ENCODE measurements at places on chromosomes 3 and 15. TPM values are rescaled to one million over a fixed set of nuclear protein-coding genes. Genes with fewer than 3 reads are reported as not detected.

GRCh38 chr3:52225452-52226228 lies at the start of gene TLR9:
TSS of gene TLR9 (minus strand) at chr3:52225645. CDS start at chr3:52225529, 116 bp downstream.
- DNase-seq: peak; percentile 73

- no peak for DNase-seq
These were observed at the start of gene BCHE for GRCh38 chr3:165837058-165837525. TSS of gene BCHE (minus strand) at chr3:165837423. CDS start at chr3:165831033, 6,390 bp downstream.

- no peak for DNase-seq
These were observed 41.8 kb downstream of the CRYGS start for GRCh38 chr3:186502138-186502948.

GRCh38 chr15:72785432-72785831 lies 1.9 kb upstream of the ADPGK start:
- DNase-seq: no peak

DNA sequence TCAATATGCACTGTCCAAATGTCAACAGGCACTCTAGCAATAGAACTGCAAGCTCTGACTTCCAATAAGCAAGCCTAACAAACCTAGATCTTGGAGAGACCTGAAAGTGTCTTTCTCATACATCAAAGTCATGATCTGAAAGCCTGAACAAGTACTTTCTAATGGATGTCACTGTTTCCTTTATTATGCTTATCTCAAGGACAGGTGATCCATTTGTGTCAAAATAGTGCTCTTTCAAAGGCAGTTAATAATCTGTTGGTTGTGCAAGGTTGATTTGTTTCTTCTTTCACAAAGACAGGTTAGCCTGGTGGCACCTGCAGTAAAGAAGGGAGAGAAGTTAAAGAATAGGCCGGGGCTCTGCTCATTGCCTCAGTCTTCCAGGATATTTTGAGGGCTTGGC lies 146.8 kb downstream of the EPHB1 start:
- DNase-seq: no peak

DNA sequence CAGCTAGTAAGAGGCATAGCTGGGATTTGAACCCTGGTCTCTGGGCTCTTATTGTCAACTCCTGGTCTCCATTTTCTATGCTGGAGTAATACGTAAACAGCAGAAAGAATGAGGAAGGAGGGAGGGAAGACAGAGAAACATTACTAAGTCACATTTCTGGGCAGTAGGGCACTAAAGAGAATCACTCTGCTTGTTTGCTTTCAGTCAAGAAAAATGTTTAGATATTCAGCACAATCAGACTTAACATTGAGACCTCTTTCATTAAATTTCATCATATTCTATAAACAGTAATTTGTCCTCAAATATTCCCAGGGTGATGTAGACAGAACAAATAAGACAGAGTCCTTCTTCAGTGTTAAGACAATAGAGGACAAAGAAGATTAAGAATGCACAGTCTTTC lies 67.7 kb upstream of the BNC1 start:
- DNase-seq: no peak

GRCh38 chr3:6022621-6023020 lies 835.1 kb downstream of the EDEM1 start:
- no peak for DNase-seq

DNA sequence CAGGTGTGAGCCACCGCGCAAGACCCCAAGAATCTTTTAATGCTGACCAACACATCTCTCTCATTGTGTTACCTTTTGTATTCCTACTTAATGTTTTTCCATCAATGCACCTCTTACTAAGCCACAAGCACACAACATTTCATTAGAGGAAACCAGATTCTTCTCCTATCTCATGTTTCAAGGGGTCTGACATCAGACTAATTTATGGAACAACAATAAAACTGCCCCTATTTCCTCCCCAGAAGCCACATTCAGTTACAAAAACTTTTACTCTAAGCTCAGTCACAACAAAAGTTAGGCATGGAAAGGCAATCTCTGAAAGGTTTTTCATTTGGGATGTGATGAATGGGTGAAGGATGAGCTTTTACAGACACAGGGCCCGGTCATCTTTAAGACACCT lies 251.8 kb downstream of the MAGI1 start:
- no peak for DNase-seq

- DNase-seq: no peak
These were observed 110.1 kb upstream of the TGFBR2 start for GRCh38 chr3:30496066-30496966.

DNA sequence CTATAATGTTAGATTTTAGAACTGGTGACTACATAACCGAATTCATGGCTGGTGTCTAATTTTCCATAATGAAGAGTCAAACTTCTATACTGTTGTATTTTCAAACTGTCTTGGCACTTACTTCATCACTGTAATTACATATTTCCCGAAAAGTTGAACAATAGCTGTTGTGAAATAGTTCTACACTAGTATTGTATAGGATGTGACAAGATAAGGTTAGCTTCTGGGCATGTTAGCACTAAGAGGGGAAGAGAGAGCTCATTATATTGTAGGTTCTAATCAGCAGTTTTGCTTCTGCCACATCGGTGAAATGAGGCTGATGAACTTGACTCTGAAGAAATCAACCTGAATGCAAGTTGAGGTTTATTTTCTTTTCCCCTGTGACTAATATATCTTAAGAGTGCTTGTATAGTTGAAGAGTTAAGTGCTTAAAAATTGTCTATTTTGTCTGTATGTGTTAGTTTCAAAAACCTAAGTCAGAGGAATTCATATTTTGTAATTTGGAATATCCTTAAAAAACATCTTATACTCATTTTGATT lies 8.9 kb downstream of the GYG1 start:
- no peak for DNase-seq

GRCh38 chr3:60931452-60931851 lies 319.8 kb downstream of the FHIT start:
- DNase-seq: no peak

- no peak for DNase-seq
These were observed 703.2 kb upstream of the CCDC54 start for GRCh38 chr3:106673926-106674569.

DNA sequence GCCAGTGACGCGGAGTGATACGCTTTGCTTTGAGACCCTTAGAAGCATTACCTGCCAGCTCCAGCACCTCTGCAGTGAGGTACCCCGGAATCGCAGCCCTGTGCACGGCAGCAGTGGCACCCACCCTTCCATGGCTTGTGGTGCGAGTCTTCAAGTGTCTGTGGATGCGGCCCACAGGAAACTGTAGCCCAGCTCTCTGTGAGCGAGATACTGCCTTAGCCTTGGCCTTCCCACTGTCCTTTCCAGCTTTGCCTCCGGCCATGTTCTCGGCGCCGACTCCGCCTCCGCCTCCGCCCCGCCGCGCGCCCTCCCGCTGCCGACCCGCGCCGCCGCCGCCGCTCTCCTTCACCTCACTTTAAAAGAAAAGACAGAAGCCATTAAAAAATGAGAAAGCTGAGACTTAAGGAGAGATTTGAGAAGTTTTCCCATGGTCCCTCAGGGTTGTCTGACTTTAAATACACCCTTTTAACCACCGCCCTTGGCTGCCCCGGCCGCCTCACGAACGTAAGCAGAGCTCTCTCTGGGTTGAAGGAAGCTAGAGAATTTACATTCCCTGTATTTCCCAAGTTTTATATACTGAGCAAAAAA lies 78.5 kb upstream of the FAM174B start:
- no peak for DNase-seq

DNA sequence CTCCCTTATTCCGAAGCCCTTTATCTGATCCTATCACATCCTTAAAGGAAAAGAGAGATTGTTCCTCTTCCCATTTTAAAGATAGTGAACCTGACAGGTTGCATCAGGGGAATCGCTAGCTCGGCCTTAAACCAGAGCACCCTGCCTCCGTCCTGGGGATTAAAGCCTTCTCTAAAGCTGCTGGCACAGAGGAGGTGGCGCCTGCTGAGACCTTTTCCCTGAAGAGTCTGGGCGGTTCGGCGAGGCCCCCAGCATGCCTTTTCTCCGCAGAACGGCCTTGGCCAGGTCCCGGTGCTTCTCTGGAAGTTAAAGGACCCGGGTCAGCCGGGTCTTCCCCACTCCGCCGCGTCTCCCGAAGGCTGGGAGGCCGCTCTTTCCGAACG lies 593 bp downstream of the FAM219B start:
- DNase-seq: no peak

DNA sequence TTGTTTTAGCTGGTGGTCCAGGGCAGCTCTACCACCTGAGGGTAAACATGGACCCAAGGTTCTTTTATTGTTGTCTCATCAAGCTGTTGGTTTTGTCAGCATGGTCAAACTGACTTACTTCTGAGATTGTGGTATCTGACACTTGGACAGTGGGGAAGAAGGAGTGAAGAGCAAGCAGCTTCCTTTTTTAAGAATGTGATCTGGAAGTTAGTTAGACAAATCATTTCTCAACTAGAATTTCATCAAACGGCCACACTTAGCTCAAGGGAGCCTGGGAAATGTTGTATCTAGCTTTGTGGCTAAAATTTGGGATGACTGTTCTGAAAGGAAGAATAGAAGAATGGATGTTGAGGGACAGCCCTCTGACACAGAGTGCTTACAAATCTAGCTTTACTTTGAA lies 215.2 kb downstream of the ZNF621 start:
- DNase-seq: no peak

DNA sequence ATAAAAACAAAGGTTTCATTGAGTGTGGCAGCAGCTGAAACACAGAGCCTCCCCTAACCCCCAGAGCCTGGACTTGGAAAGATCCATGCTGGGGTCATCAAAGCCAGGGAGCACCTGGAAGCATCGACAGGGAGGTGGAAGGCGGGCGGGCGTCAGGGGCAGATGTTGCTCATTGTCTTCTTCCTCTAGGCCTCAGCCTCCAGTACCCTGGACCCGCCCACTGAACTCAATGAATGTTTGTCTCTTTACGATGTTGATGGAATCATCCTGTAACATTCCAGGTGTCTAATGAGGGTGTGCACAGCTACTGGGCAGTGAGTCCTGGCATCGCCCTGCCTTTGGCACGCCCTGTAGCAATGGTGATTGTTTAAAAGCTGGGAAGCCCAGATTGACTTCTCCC lies 9.8 kb downstream of the GP5 start:
- no peak for DNase-seq

The CPEB1 gene
- total RNA-seq: 3.1 TPM

The MAPKBP1 gene
- total RNA-seq: 15.6 TPM

The CPNE9 gene
- total RNA-seq: not detected

The CASR gene
- total RNA-seq: not detected

The MOBP gene
- total RNA-seq: 0.08 TPM

The RAB6B gene
- total RNA-seq: 42.4 TPM

Measured in cardiac septum (tissue), 1 donor.